ENCODE measurements at places on chromosomes 1 and 21.

GRCh38 chr1:9730096-9730901 lies 78.8 kb downstream of the PIK3CD start:
- DNase-seq, result no peak

DNA sequence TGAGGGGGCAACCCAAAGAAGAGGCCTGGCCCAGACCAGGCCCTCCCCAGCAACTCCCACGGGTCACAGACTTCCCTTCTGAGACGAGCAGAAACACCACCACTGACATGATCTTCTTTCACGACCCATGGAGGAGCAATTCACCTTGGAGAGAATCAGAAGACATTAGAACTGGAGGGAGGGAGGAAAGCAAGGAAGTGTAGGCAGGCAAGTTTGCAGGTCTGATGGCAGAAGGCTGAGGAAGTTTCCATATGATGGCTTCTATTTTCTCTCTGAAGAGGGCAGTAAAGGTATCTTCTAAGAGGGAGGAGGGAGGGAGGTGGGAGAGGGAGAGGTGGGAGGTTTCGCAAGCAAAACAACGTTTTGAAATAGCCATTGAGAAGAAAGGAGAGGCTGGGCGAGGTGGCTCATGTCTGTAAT lies 1.4 kb upstream of the UBXN10 start:
- no peak for DNase-seq

GRCh38 chr1:2983706-2984398 lies 37.4 kb upstream of the ACTRT2 start:
- no peak for DNase-seq

- DNase-seq, result no peak
Observed at GRCh38 chr1:84855168-84855567, 37.8 kb downstream of the LPAR3 start.

DNA sequence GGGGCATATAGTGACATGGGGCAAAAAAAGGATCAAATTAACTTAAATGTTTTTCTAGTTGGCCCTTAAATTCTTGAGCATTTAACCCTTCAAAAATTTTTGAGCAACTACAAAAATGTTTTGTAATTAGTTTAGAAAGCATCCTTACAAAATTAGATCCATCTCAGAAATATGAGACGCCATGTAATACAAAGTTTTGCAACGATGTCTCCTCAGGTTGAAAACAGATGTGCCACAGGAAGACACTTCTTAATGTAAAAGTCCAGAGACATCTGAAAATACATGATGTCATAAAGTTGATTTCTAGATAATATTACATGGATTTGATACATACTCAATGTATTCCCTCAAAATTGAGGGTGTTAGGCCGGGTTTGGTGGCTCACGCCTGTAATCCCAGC lies 37.5 kb downstream of the CD46 start:
- DNase-seq, result no peak

GRCh38 chr1:205669341-205670149 lies 10.8 kb downstream of the SLC45A3 start:
- no peak for DNase-seq

GRCh38 chr1:28123461-28123961 lies 35.1 kb upstream of the EYA3 start:
- DNase-seq, result no peak

DNA sequence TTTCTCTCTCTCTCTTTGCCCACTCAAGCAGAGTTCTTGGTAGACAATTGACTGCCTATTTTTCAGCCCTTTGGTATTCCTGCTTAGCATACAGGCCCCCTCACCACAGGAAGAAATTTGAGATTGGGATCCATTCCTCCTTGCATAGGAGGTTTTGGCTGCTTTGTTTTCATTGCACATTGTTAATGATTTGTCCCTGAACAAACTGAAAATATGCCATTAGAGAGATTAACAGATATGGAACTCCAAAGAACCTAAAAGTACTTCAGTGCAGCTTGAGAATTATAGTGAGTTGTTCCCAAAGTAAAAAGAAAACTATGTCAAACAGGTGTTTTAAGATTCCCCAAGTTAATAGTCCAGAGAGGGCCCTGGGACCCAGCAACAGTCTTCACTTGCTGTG lies 200.0 kb downstream of the TTLL7 start:
- DNase-seq, result no peak

DNA sequence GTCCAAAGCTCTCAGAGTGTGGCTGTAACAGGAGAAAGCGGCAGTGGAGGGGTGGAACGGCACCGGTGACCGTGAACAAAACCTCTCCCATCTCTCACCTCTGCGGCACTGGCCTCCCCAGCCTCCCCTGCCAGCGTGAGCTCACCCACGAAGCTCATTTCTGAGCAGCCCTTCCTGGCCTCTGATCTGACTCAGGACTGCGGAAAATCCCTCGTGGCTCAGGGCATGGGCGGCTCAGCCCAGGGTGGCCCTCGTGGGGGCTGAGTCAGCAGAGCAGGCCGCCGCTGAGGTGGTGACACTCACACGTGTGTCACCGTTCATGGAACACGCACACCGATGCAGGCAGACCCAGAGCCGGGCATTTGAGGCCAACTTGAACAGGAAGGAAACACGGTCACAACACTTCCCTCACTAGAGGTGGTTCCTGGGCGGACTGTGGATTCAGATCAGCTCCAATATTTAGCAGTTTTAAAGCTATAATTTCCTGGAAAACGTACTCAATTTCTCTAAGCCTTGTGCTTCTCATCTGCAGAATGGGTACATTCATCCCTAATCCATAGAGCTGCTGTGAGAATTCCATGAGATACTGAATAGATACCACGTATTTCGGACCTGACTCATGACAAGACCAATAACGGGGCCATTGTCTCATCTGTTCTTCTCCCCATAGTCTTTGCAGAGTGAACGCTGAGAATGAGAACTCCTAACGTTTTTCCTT lies 115.0 kb upstream of the TMPRSS2 start:
- peak; percentile 58 for DNase-seq

DNA sequence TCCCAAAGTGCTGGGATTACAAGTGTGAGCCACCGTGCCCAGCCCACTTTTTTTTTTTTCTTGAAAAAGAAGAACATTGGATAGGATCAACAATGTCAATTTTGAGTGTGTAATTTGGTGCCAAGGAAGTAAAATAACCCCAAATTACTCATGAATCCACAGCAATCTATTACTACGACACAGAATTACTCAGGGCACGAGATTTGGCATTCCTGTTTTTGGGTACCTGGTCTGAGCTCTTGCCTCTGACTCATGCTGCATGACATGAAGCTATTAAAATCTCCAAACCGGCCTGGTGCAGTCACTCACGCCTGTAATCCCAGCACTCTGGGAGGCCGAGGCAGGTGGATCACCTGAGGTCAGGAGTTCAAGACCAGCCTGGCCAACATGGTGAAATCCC lies 10.4 kb downstream of the RNF19B start:
- no peak for DNase-seq

DNA sequence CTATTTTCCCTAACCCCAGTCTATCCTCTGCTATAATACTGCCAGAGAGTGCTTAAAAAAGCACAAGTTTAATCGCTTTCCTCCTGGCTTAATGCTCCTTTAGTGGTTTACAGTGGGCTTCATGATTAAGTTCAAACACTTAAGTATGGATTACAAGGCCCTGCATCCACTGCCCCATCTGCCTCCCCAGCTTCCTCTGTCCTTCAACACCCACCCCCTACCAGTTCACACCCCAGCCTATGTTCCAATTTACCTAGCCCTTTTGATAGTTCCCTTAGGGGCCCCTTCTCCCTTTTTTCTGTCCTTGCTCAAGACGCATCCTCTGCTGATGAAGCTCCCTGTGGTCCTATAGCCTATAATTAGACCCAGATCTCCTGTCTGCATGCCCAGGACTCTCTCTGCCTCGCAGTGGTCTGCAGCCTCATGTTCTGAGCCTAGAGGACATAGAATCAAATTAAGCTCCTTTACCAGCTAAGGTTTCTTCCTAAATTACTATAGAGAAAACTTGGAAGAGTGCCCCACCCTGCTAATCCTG lies 212.5 kb downstream of the FGGY start:
- DNase-seq, result no peak

- DNase-seq, result no peak
Observed at GRCh38 chr1:200891774-200892157, 2.9 kb upstream of the INAVA start.

DNA sequence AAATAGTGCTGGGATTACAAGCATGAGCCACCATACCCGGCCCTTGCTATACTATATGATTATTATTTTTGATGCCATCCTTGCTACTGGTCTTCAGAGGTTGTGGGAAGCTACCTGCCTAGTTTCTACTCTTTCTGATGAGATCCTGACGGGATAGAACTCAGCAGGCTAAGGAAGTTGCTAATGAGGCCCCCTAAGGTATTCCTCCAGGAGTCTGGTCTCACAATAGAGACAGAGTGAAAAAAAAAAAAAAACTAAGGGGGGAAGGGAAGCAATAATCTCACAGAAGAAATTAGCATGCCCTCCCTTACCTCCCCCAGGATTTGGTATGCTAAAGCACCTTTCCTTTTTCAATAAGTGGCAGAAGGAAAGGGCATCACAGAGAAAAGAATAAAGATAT lies 17.6 kb downstream of the INTS3 start:
- DNase-seq, result no peak

GRCh38 chr1:219731771-219732170 lies 118.9 kb upstream of the ZC3H11B start:
- no peak for DNase-seq

GRCh38 chr1:178768423-178768822 lies 43.4 kb downstream of the RALGPS2 start:
- peak; percentile 1 for DNase-seq

GRCh38 chr1:20717452-20718342 lies at the start of gene KIF17:
TSS of gene KIF17 (minus strand) at chr1:20718007. CDS start at chr1:20717706, 301 bp downstream.
- peak; percentile 60 for DNase-seq

- no peak for DNase-seq
Observed at GRCh38 chr1:114224196-114224907, 70.7 kb upstream of the SYT6 start.
